ENCODE measurements at places on chromosomes 5 and 9. TPM values are rescaled to one million over a fixed set of nuclear protein-coding genes. Genes with fewer than 3 reads are reported as not detected.

DNA sequence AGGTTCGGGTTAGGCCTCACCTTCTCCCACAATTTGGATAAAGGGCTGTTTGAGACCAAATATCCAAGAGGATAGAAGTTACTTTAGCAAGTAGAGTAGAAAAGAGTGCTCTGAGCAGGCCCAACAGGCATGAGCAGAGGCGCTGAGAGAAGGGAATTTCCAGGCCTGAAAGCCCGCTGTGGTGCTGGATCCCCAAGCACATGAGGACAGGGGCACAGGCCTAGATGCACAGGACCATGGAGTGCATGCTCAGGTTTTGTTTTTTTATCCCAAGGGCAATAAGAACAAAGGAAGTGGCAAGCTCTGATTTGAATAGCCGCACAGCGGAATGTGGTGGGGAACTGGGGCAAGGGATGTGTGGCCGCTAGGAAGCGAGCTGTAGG lies 33.3 kb downstream of the OSMR start:
- DNase-seq: no peak

DNA sequence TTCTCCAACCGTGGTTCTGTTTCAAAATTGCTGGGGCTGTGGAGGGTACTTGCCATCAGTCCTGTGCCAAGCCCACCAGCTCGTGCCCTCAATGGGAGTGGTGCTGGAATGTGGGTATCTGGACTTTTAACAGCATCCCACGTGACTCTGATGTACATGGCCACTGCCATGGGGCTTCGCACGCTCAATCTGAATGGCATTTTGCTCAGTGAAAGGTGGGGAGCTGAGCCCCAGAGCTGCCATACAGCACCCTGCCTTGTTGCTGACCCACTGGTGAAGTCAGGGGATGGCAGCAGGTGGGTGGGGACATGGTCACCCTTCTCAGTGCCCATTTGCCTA lies 16.6 kb upstream of the SYNPO start:
- DNase-seq: no peak

GRCh38 chr9:111980398-111980797 lies 83.8 kb downstream of the UGCG start:
- DNase-seq: no peak

- DNase-seq: no peak
Observed at GRCh38 chr9:14135421-14135820, 178.5 kb downstream of the NFIB start.

- DNase-seq: no peak
Observed at GRCh38 chr9:133918111-133918813, 73.9 kb downstream of the VAV2 start.

DNA sequence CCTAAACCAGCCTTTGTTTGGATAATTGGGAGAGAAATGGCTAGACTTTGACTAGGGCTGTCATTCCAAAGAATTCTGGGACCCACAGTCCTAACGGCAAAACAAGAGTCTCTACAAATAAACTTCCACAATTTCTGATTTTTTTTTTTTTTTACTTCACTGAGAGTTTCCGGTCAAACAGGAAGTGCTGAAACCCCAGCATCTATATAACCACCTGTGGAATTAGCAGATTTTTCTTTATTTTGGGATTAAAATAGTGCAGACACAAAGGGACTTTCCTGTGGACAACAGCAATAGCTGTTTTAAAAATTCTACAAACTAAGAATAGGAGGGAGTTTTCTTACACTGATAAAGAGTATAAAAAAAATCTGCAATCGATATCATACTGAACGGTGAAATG lies 157.4 kb downstream of the ARSB start:
- no peak for DNase-seq

DNA sequence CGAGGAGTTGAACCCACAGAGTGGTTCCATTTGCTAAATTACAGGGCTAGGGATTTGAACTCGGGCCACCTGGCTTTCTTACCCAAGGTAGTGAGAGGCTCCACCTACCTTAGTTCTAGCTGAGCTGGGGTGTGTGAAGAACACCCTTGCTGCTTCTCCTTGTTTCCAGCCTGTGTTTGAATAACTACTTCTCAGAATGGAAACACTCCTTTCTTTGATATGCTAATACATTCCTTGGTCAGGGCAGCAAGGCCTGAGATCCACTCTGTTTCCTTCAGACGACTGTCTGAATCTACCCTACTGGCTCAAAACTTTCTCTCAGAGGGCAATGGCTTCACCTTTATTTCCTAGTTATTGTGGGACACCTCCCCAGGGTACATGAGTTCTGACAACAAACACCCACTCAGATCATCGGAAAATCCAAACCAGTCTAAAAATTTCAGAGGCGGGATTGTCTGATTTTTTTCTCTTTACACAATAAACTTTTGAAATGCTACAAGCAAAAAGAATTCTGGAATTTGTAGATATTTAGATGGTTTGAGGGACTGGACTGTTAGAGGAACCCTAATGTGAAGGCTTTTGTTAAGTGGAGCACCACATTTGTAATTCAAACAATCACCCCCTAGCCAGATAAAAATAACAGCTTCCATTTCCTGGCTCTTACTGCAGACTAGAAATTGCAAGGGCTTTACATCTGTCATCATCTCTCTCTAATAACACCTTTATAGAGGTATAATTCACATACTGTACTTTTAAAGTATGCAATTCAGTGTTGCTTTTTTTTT lies 4.0 kb upstream of the ATP6V1G1 start:
- DNase-seq: no peak

DNA sequence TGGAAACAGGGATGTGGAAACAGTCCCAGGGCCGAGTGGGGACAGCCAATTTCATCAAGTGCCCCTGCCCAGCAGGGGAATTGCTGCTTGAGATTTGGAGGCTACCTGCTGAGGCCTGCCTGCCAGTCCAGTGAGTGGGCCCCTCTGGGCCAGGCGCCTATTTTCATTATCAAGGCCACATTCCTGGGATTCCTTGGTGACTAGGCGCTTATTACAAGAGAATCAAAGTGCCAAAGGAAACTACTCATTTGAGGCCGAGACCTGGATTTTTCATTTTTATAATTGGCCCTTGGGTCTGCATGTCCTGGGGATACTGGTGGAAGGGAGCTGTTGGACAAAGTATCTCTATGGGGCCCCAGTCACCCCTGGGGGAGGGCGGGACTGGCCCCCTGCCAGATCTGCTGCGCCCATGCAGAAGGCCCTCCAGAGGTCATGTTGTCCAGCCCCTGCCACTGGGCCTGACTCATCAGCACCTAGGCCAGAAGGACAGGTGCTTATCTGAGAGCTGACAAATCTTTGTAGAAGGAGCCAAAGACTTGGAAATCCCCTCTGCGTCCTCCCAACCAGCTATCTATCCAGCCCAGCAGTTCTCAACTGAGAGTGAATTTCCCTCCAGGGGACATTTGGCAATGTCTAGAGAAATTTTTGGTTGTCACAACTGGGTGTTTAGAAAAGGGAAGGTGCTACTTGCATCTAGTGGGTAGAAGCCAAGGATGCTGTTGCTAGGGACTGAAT lies 45.6 kb downstream of the FOXI1 start:
- no peak for DNase-seq

DNA sequence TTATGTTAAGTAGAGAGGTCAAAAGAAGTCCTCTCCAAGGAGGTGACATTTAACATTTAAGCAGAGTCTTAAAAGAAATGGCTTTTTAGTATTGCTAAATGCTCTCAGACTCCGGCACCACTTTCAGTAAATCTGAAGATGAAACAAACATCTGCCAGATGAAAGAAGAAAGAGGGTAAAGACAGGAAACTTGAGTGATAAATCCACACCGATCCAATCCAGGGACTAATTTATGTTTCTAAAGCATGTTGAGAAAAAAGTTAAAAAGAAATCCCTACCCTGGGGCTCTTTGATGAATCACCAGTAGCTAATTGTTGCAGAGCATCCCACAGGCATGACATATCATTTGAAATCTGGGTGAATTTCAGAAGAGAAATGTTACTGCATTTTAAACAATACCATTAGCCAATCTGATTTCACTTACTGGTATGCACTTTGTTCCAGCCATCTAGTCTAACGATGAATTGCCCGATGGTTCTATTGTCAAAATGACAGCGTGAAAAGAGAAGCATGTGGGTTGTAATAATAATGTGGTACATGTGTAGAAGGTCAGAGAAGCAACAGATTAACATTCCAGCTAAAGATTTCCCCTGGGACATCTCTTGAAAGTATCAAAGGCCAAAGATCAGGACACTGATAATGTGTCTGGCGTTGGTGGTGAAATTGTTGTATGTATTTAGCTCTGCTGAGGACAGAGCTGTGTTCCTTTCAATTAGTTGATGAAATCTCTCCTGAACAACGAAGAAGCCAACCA lies 485.7 kb downstream of the CSNK1G3 start:
- no peak for DNase-seq

- no peak for DNase-seq
Observed at GRCh38 chr5:51382521-51383130, 622 bp upstream of the ISL1 start.

DNA sequence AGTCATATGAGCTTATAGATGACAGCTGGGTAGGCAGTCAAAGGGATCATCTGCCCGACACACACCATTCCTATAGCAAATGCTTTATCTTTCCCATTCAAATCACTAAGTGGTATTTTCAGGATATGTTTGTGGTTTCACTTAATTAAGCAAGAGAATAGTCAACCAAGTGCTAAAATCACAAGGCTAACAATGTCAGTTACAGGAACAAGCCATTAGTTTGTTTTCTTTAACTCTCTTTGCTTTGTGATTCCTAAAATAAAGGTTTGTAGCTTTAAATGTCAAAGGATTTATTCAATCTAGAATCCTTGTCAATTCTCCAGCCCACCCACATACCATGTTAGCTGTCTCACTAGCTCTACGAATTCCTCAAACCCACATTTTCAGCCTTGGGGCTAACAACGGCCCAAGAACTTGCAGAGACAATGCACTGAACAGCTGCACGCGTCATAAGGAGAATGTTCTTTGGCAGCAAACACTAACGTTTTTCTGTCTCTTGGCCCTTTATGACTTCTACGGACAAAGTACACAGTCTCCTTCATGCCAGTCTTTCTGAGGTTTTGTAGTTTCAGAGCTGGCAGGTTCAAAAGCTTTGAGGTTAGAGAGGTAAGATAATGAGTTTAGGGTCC lies 56.6 kb downstream of the ELAVL2 start:
- DNase-seq: no peak

- no peak for DNase-seq
Observed at GRCh38 chr5:84287951-84288350, 96.7 kb downstream of the EDIL3 start.

DNA sequence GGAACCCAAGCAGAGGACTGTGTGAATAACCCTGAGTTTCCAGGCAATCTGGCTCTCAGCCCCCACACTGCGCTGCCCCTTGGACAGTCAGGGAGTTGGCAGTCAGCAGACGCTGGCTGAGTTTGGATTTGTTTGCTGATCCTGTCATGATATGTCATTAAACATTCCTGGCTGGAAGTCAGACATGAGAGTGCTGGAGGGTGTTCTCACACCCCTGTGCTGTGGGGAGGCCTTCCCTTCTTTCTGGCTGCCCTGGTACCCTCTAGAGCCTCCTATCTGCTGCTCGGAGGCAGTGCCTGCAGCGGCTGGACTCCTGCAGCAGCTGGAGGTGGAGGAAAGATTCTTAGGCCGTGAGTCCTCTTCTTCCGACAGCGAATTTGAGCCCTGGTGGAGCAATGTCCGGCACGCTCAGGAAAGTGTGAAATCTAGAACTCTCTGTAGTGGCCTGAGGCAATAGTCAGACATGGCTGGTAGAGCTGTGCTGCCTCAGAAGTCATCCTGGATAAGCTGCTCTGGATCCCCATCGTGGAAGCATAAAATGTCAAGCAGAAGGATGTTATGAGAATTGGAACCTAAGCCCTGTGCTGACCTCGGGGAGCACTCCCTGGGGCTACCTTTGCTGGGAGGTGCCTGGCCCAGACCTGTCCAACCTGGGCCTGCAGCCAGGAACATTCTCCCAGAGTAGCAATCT lies 72.0 kb downstream of the PDE8B start:
- DNase-seq: no peak

DNA sequence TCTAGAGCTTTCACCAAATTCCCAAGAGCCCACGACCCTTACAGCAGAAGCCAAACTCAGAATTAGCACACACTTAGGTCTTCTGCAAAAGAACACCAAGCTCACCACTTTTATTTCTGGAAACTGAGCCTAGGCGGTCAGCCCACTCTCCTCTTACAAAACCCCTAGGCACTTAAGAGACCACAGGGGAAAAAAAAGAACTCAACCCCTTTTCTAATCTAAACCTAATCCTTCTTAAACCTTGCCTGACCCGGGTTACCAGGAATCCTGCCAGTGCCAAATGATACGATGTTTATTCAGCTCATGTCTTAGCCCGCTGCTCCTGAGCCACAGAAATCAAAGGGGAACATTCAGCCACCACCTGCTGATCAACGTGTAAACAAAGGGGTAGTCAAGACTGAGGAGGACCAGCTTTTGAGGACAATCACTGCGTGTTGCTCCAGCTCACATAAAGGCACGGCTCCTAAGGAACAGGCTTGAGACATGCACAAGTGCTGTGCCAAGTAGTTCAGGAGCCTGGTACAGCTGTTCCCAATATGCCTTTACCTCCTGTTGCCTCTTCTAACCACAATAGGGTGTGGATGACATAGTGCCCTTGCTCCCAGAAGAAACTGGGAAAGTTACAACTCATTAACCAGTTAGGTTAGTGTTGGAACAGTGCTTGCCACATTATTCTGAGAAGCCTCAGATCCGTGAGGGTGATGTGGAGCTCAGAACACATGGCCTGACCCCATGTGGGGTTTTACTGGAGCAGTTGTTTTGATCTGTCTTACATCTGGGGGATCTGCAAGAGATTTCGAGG lies 49.3 kb downstream of the ZFAND5 start:
- no peak for DNase-seq

GRCh38 chr9:112084334-112084733 lies 90.8 kb downstream of the SUSD1 start:
- DNase-seq: no peak

- no peak for DNase-seq
Observed at GRCh38 chr9:75599126-75599525, 291.3 kb upstream of the PCSK5 start.

DNA sequence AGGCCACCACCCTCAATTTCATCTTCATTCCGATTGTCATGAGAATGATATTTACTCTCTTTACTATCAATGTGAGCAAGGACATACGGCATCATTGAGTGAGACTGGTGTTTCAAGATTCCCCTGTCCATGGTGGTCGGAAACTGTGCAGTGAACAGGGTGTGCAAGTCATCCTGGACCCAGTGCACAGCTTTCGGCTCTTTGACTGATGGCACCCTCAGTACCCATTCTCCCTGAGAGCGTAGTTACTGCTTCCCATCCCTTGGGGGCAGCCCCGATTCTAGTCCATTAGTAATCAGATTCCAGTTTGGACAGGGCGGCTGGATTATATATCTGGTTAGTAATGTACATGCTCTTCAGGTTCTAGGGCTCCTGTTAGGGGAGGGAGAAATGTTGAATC lies 61.7 kb upstream of the SUB1 start:
- no peak for DNase-seq

- DNase-seq: no peak
Observed at GRCh38 chr9:36993933-36994764, 39.9 kb downstream of the PAX5 start.

GFRA3 gene
- total RNA-seq: 9.7 TPM

LHX3 gene
- total RNA-seq: not detected

PITX1 gene
- total RNA-seq: not detected

CDH9 gene
- total RNA-seq: 0.14 TPM

KIF27 gene
- total RNA-seq: 9.4 TPM

CEL gene
- 3.5 TPM for total RNA-seq

PTGDS gene
- total RNA-seq: not detected

ARSI gene
- total RNA-seq: 0.51 TPM

PTGES gene
- total RNA-seq: 1.1 TPM

TOMM5 gene
- total RNA-seq: 159 TPM

MYMK gene
- total RNA-seq: not detected

FOXD4 gene
- 0.77 TPM for total RNA-seq

STRBP gene
- 58.9 TPM for total RNA-seq

SEMA6A gene
- total RNA-seq: 30.0 TPM

ADGRD2 gene
- not detected for total RNA-seq

Data from neural crest cell (in vitro differentiated cells).